GM04504 (cell line): ENCODE measurements at places on chromosomes 3 and 15.
A peak's percentile ranks its signal among the peaks of the same experiment; 100 is the strongest.

GRCh38 chr3:106750092-106750491 is 627.1 kb upstream of the CCDC54 start:
- DNase-seq = no peak

DNA sequence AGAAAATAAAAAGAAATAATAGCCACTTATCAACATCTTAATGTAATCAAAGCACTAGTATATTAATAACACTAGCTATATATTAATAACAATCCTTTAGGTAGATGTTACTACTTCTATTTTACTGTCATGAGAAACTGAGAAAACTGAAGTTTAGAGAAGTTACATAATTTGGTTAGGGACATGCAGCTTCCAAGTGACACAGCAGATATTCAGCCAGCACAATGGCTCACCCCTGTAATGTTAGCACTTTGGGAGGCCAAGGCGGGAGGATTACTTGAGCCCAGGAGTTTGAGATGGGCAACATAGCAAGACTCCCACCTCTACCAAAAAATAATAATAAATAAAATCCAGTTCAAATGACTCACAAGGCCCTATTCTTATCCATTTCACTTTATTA is 1.9 kb upstream of the UBR1 start:
- DNase-seq = no peak

DNA sequence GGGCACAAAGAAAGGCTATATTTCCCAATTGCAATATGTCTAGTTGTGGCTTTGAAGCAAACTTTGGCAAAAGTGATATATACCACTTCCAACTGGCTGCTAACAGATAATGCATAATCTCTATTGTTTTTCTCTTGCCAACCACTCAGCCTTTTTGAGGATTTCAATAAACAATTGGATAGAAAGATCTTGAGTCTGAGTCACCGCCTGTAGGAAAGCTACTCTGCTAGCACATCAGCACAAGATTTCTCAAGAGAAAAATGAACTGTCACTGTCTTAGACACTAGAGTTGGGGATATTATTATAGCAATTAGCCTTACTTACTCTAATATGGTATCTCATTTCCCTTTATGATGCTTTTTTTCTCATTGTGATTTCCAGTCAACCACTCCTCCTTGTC is 119.7 kb downstream of the SST start:
- no peak for DNase-seq

DNA sequence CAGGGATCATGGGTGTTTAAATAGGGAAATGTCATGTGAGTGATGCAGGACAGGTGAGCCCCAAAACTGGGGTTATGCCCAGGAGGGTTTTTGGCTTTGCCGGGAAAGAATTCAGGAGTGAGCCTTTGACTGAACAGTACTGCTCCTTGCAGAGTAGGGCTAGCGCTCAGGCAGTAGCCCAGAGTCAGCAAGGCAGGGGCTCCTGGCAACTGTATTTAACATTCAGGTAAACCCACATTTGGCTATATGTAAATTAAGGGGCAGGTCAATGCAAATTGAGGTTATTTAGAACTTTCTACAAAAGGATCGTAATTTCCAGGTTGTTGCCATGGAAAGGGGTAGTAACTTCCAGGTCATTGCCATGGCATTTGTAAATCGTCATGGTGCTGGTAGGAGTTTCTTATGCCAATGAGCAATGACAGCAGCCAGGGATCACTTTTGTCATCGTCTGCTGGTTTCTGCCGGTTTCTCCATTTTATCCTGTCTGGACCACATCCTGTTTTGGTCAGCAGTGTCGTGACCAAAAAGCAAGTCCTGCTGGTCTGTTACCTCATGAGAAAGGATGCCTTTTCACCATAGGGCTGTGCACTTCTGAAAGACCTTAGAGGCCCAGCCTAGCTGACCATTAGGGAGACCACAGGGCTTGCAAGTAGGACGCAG is 24.3 kb downstream of the MTHFS start:
- DNase-seq = no peak

DNA sequence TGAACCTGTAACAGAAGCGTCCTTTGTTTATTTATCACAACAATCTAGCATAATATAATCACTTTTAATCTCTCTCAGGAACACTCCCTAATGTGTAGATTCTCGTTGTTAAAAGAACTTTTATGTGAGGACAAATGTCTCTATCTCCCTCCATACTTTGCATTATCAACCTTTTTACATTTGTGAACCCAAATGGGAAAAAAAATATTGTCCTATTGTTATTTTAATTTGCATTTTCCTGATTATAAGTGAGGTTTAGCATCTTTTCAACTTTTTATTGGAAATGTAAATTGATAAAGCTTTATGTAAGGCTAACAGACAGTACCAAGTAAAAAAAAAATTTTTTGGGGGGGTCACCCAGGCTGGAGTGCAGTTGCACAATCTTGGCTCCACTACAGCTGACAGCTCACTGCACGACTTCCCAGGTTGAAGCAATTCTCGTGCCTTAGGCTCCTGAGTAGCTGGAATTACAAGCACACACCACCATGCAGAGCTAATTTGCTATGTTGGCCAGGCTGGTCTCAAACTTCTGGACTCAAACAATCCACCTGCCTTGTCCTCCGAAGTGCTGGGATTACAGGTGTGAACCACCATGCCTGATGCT is 33.0 kb upstream of the DENND4A start:
- peak; percentile 57 for DNase-seq

GRCh38 chr3:31667582-31667981 is 134.9 kb downstream of the STT3B start:
- DNase-seq = no peak

GRCh38 chr3:123159926-123160635 is 41.7 kb upstream of the SEC22A start:
- peak; percentile 16 for DNase-seq
